Neural progenitor cell (in vitro differentiated cells): ENCODE measurements at places on chromosomes 11 and 22.

DNA sequence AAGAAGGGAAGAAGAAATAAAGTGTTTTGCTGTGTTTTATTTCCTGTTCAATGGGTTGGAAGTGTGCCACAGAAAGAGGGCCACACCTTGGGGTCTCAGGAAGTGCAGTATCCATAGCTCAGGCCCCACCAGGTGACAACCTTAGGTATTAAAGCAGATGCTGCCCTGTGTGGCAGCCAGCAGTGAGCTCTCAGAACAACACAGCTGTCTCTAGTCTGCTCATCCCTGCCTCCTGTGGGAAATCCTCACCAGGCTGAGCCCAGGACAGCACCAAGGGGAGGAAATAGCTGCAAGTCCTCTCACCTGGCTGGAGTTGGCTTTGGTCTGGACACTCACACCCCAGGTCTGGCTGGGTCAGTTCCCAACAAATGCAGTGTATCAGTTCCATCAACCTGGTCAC lies 25.1 kb downstream of the ARL14EP start:
- DNase-seq, result no peak

DNA sequence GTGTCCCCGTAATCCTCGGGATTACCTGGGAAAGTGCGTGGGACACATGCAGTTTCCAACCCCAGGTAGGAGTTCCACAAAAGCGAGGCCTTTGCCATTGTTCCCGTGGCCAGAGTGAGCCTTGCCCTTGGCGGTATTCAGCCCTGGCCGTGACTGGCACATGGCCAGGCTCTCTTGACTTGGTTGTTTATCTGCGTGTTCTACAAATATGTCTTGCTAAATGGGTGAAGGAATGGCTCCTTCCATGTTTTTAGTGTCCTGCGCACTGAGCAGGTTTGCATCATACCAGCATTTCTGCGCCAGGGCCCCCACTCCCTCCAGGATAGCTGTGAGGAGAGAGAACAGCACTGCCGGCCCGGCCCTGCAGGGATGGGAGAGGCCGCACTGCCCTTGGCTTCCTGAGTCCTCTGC lies 20.0 kb downstream of the POLR3H start:
- DNase-seq, result no peak

DNA sequence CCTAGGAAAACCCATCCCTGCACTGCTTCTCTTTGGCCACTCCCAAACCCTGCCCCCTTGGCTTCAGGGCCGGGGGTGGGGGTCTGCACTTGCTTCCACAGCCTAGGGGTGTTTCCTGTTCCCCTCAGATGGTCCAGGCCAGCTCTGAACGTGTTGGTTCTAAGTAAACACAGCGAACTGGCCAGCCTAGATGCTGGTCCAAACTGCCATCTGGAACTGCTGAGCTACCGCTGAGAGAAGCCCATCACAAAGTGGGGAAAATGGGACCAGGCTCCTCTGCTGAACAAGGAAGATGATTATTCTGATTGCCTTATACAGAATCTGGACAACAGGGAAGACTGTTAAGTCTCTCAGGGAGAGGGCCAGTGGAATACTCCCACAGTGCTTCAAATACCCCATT lies 23.5 kb upstream of the YPEL1 start:
- no peak for DNase-seq

DNA sequence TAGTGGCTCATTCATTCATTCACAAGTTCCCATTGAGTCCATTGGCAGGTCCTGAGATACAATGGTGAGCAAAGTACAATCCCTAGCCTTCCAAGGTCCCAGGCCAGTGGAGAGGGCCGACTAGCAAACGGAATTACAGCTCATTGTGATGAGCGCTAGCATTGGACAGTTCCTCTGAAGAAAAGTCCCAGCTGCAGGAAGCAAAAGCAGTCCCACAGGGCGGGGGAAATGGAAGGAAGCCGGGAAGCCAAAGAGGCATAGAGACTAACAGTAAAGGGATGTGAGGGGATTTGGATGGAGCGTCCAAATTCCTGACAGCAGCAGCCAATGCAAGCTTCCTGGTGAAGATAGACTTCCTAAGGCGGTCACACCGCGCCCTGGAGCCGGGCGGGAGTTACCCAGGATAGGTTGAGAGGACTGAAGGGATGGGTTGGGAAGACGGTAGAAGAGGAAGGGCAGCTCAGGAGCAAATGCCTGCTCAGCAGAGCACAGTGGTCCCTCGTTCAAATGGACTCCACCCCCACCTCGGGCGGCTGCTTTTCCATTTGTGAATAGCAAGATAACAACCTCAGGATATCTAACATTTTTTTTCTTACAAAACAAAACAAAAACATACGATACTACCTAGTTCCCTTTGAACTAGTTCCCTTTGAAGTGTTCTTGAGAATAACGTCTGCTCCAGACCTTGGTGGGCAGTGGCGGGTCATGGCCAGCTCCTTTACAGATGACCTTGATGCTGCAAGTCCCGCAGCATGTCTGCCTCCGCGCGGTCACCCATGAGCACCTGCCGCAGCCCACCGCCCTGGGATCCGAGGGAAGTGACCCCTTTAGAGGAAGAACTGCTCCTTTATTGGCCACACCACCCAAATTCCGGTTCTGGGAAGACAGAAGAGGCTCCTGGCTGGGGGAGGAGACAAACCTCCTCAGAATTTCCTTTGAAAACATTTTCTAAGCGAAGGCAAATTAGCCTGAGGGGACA lies 132.9 kb downstream of the RASSF10 start:
- no peak for DNase-seq

DNA sequence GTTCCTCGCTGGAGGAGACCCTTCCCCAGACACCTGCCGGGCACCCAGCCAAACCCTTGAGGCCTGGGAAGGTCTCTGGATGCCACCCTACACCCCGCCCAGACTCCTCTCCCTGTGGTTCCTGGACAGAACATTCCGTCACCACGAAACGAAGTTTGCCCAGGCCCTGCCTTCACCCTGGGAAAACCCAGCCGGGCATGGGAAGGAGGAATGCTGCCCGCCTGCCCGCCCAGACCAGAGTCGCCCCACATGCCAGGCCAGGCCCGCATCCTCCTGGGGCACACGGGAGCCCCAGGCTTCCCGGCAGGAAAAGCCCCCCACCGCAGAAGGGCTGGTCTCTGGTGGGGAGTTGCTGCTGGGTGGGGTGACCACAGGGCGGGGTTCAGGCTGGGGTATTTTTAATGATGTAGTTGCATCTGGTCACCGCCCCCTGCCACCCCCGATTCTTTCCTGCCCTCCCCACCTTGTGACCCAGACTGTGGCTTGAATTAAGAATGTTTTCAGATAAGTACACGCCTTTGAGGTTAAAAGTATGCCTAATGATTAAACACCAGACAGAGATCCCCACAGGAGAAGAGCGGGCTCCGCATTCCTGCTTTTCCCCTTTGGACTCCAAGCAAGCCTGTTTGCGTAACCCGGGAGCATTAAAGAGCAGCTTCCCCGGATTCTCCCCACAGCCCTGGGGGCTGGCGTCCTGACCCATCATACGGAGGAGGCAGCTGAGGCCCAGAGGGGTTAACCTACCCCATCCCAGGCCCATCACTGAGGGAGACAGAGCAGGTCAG lies 44.6 kb upstream of the PPARA start:
- DNase-seq, result no peak

- DNase-seq, result no peak
These were observed 21.0 kb downstream of the PHLDB1 start for GRCh38 chr11:118628432-118628831.
